ENCODE measurements at places on chromosomes 5 and 9.

DNA sequence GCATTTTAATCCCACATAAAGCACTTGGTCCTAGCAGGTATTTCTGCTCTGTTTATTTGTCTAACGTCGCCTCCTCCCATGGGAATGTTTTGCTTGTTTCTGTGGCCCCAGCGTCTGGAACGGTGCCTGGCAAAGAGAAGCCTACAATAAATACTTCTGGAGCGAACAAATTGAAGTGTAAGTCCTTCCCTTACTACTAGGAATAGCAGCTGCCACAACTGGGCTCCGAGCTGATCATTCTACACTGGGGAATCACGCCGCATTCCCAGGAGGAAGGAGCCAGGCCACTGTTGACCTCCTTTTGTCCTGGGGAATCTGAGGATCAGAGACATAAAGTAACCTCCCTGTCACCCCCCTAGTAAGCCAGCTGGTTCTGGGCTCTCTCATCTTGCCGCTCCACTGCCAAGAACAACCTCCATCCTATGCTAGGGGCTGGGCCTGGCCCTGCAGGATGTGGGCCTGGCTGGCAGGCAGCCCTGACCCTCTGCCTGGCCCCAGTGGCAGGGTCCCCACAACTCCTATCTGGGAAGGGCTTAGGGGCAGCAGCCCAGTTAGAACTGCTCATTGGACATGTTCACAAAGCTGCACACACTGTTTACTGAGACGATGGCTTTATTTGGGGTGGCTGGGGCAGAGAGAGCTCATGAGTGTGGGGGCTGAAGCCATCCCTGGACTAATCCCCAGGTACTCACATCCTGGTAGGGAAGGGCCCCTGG, 82.8 kb downstream of the GTF3C4 start:
- no peak for DNase-seq

GRCh38 chr5:9467199-9468059, 78.4 kb downstream of the SEMA5A start:
- no peak for DNase-seq

DNA sequence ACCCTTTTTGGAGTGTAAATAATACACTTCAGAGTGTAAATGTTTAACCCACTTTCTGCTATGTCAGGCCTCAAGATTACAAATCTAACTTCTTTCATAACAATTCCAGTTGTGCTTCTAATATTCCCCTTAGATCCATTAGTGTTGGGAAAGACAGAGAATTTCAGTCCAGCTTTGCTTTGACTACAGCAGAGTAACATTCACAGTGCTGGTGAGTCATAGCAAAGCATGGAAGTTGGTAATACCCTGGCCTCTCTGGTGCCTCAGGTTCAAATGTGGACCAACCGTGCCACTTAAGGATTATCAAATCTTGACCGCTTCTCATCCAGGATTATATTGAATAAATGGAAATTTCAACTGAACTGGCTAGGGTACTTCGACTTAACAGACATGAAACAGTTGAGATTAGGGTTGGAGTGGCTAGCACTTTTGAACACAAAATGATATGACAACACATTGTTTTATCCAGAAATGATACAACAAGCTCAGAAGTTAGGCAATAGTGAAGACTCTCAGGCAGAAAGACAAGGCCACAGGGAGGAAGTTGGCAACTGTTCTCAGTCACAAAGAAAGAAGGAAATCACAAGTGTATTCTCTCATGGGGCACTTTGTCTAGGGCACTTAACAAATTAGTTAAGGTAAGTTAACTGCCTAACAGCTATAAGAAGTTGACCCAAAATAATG, 24.4 kb upstream of the RASA1 start:
- no peak for DNase-seq

- DNase-seq, result no peak
Observed at GRCh38 chr9:23663125-23663524, 162.9 kb downstream of the ELAVL2 start.

- DNase-seq, result no peak
Observed at GRCh38 chr5:100852988-100853449, 50.1 kb downstream of the ST8SIA4 start.

- no peak for DNase-seq
Observed at GRCh38 chr5:2602451-2603271, 148.8 kb downstream of the IRX2 start.

- no peak for DNase-seq
Observed at GRCh38 chr9:123368023-123368422, 12.0 kb downstream of the CRB2 start.

- no peak for DNase-seq
Observed at GRCh38 chr5:158203261-158203660, 344.3 kb upstream of the CLINT1 start.

- DNase-seq, result peak; percentile 68
Observed at GRCh38 chr9:99823681-99824377, 2.1 kb downstream of the NR4A3 start.

DNA sequence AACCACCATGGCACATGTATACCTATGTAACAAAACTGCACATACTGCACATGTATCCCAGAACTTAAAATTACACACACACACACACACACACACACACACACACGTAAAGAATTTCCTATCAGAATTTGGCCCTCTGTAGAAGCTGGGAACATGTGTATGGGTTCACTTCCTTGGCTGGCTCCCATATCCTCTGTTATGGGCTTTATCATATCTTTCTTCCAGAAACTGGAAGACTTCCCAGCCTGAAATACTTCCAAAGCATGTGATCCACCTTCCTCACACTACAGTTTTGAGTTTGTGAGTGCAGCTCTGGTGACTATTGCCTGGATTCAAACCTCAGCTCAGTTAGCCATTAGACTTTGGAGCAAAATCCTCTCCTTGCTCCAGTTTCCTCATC, 78.6 kb upstream of the GDNF start:
- DNase-seq, result no peak

Data from stimulated activated CD8-positive, alpha-beta memory T cell treated with anti-CD3 and anti-CD28 coated beads, Interleukin-7, amount 100 ng/mL, for 24 hours (primary cell).